GM13977 (cell line): ENCODE measurements at places on chromosomes 16 and 17.

DNA sequence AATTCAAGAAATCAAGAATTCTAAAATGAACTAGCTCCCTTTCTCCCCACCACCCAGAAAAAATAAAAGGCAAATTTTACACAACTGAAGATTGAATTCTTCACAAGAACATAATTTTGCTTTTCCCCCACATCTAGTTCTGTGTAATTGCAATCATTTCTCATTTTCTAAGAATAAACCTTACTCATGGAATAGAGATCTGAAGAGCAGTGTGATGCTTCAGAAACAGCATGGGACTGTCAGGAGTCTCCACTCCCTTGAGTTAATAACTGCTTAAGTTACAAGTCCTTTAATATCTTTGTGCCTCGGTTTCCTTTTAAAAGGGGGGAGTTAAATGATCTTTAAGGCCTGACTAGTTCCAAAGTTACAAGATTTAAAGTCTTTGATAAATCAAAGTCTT, 53.7 kb downstream of the CACNG1 start:
- DNase-seq = no peak

- no peak for DNase-seq
Observed at GRCh38 chr17:79212149-79213087, 137.8 kb downstream of the ENGASE start.

- no peak for DNase-seq
Observed at GRCh38 chr17:27199948-27200347, 94.0 kb upstream of the WSB1 start.

DNA sequence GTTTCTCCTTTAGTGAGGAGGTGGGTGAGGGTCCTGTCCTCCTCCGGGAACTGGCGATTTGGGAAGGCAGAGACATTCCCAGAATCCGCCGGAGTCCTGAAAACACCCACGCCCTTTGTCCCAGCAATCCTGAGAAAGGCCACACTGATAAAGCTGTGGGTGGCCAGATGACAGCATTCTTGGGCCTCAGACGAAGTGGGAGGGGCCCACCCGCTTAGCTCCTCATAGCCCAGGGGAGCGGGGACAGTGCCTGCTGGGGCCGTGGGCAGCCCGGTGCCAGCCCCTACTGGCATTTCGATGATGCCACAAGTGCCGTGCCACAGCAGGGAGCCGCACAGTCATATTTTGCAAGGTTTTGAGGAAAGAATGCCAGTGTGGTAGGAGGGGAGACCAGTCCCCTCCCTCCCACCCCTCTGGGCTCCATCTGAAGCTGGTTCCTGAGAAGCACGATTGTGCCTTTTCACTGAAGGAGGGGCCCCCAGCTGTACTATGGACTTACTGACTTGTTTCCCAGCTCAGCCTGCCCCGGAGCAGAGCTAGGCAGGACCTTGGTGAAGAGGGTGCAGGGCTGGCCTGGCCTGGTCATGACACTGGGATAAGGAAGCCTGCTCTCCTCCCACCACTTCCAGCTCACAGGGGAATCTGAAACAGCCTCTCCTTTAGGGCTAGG, 20.9 kb upstream of the MPRIP start:
- no peak for DNase-seq

DNA sequence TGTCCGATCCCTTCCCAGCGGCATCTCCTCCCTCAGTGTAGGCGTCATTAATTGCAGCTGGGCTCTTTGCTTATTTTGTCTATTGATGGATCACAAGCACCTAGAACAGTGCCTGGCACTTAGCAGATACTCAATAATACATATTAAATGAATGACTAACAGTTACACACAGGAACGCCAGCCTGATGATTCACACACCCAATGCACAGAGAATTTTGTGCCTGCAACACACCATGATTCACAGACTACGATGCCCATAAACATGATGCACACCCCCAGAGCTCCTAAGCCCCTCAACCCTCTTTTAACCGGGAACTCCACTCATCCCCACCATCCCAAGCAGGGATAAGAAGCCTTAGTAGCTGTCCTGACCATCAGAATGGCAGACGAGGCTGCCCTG, 66.6 kb upstream of the TMEM97 start:
- no peak for DNase-seq

- DNase-seq = no peak
Observed at GRCh38 chr17:28258347-28258887, 60.6 kb upstream of the TMEM97 start.

GRCh38 chr17:73838815-73839214, 194.6 kb upstream of the SDK2 start:
- DNase-seq = no peak

GRCh38 chr16:87093804-87094555, 223.2 kb downstream of the C16orf95 start:
- no peak for DNase-seq

DNA sequence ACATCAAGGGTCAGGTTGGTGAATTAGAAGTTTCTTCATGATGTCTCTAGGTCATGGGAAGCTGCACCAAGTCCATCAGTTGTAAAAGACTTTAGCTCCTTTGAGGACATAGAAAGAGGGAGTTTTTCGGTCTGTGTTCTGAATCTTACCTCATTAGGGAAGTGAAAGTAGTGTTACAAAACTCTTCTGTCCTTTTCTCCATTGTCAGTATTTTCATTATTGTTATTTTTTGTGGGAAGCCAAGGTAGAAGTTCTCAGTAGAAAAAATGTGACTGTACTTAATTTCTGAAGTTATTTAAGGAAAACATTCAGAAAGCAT, 24.2 kb downstream of the MAP3K3 start:
- DNase-seq = peak; percentile 67

- no peak for DNase-seq
Observed at GRCh38 chr16:89507214-89507833, 879 bp upstream of the SPG7 start.

DNA sequence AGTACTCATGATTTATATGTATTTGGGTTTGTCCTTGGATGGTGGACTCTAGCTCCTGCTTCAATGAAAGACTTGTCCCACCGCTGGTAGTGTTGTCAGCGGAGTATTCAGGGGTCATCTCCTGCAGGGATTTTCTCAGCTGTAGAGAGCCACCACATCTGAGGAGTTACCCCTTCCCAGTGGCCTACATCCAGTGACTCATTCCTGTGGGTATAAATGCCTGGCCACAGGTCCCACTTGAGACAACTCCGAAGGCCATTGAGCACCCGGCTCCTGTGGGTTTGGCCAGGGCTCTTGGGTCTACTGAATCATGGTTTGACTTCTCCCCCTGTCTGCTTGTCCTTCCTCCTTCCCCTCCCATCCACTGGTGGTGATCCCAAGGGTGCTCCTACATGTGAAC, 34.6 kb upstream of the WSB1 start:
- DNase-seq = no peak

- no peak for DNase-seq
Observed at GRCh38 chr17:37138571-37139120, 189.9 kb downstream of the AATF start.

DNA sequence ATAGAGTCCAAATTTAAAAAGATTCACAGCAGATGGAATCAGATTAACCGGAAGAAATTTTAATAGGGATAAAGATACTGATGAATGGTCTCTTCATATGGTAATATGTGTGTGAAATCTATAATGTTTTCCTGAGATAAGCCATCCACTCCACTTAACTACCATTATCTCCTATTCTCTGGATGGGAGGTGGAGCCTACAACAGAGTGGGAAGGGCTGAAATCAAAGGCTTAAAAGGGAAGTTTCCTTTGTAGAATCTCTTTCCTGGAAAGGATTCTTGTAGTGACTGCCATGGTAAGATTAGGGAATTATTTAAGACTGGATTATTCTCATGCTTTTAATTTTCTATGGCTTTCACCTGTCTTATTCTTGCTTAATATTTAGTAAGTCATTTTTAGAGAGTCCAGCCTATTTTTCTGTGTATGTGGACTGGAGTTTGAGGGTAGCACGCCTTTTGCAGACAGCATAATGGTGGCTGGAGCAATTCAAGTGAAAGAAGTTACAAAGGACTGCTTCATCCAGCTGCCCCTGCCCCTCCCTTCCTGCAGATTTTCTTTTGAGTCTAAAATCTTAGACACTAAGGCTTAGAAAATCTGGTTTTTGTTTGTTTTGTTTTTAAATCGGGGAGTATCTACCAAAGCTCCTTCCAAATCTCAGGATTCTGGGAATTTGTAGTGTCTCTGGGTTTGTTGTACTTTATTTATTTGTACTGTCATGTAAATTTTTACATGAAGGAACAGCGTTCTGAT, 26.5 kb downstream of the KAT7 start:
- no peak for DNase-seq

DNA sequence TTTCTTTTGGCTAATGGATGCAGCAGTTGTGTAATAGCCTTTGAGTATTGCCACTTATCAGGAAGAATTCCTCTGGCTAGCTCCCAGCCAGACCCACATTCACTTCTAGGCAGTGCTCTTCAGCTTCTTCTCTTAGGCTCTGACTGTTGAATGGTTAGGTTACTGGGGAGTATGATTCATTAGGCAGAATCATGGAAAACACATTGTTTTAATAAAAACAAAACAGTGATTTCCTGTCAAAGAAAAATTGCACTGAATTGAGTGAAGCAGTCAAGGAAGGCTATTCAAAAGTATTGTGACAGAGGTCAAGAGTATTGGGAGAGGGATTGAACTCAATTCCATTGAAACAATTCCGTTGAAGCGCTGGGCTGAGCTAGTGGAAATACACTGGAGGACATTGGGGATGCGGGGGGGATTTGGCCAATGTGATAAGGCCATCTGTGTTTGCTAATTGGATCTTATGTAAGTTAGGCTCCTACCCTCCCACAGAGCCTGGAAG, 68.0 kb downstream of the CNTNAP4 start:
- DNase-seq = no peak

DNA sequence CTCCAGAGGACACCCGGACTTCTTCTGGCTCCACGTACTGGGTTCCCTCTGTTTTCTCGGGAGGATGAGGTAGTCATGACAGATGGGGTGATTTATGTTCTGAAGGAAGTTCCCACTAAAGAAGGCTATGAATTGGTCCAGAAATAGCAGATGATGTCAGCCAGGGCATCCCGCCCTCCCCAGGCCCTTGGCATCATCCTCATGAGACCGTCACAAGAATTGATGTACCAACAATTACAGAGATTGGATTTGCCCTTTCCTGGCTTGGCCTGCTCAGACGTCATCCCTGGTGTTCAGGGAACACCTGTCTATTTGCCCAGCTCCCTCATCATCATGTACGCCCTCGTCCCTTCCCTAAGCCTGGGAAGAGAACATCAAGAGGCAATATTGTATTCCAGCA, 102.8 kb upstream of the CCL1 start:
- no peak for DNase-seq

DNA sequence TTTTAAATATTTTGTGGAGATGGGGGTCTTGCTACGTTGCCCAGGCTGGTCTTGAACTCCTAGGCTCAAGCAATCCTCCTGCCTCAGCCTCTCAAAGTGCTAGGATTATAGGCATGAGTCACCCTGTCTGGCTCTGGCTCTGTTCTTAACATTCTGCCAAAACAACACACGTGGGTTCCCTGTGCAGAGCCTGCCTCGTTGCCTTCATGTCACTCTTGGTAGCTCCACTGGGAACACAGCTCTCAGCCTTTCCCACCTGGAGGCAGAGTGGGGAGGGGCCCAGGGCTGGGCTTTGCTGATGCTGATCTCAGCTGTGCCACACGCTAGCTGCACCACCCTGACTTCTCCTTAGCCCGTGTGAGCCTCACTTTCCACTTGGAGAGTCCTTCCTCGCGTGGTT, 19.3 kb downstream of the CRISPLD2 start:
- DNase-seq = no peak

- DNase-seq = no peak
Observed at GRCh38 chr17:29584452-29585079, 4.9 kb downstream of the GIT1 start.

- DNase-seq = no peak
Observed at GRCh38 chr17:48139944-48140343, 32.4 kb downstream of the SNX11 start.

DNA sequence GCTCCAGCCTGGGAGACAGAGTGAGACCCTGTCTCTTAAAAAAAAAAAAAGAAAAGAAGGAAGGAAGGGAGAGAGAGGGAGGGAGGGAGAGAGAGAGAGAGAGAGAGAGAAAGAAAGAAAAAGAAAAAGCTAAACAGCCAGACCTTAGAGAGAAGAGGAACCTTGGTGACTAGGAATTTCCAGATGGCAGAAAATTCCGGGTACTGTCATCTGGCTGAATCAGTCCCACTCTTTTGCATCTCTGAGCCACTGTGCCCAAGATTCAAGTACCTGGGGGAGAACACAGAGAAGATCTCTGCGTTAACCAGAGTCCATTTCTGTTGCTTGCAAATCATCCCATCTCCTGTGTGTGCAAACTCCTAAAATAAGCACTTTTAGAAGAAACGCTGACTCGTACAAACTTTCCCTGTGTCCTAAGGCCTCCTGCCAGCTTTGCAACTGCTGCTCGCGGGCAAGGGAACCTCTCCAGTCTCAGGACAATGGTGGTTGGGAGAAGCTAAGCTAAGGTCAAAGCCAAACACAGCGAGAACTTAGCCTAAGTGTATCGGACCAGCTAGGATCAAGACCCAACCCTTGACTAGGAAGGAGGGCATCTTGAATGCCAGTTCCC, 18.0 kb downstream of the BMERB1 start:
- no peak for DNase-seq

- peak; percentile 86 for DNase-seq
Observed at GRCh38 chr17:75113798-75114551, 4.2 kb downstream of the ARMC7 start.

DNA sequence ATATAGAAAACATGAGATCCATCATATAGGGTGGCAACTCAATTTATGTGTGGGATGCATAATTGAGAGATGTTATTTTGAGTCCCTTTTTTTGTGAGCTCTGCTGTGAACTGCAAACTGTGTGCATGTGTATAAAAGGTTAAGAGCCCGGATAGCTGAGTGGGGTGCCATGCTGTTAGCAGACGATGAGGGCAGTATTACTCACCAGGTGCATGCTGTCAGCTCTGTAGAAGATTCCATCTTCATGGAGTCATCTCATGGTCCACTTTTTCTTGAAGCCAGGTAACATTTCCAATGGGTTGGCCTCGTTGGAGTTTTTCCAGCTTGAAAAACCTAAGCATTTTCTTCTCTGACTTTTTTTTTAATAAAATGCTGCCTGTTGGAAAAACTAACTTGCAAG, 43.0 kb upstream of the RHBDL3 start:
- DNase-seq = no peak

DNA sequence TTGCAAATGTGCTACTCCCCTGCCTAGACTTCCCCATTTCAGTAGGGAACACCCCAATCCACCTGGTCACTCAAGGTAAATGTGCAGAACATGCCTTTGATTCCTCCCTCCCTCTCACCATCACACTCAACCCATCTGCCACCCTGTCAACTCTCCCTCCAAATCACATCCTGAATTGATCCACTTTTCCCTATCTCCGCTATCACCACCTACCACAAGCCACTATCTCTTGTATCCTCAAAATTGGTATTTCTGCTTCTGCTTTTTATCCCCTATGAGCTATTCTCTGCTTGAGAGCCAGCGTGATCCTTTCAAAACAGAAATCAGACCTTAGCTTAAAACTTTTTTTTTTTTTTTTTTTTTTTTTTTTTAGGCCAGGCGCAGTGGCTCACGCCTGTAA, 5.4 kb upstream of the NOL11 start:
- no peak for DNase-seq

DNA sequence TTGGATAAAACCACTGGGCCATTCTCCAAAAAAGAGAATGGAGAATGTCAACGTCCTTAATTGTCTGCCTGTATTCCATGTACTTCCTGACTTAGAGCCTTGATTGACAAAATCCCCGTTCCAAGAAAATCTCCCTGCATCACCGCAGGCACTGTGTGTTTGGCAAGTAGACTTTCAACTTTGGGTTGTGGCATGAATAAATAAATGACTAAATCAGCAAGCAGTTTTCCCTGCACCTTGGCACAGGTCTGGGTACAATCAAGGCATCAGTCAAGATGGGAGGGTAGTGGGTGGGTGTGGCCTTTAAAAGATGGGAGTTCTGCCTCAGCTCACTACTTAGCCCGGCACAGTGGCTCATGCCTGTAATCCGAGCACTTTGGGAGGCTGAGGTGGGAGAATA, 248.5 kb upstream of the RPL38 start:
- DNase-seq = no peak

- DNase-seq = no peak
Observed at GRCh38 chr16:81461766-81462165, 17.2 kb downstream of the CMIP start.
